ENCODE measurements at places on chromosomes 16 and 17.

- DNase-seq, result no peak
These were observed 56.8 kb downstream of the OTOA start for GRCh38 chr16:21720533-21720932.

GRCh38 chr16:65309354-65309753, 187.5 kb upstream of the CDH11 start:
- no peak for DNase-seq

- peak; percentile 70 for DNase-seq
These were observed 10.0 kb downstream of the PITPNC1 start for GRCh38 chr17:67386965-67387551.

DNA sequence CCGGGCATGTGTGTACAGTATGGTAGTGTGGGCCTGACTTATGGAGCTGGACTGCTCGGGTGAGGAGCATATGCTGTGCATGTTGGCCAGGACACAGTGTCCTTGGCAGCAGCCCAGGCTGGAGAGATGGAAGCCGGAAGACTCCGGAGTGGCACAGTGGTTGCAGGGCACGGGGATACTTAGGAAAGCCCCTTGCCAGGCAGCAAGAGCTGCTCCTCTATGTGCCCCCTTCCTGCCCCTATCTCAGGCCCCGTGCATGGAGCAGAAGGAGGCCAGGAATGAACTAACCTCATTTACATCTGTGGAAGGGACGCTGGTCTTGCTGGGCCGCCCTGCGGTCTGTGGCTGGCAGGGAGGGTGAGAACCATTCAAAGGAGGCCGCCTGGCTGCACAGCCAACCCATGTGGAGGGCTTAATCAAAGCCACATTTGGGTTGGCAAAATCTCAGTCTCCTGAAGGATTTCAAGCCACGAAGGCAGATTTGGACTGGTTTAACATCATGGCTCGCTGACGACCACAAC, 32.2 kb upstream of the RCVRN start:
- no peak for DNase-seq

DNA sequence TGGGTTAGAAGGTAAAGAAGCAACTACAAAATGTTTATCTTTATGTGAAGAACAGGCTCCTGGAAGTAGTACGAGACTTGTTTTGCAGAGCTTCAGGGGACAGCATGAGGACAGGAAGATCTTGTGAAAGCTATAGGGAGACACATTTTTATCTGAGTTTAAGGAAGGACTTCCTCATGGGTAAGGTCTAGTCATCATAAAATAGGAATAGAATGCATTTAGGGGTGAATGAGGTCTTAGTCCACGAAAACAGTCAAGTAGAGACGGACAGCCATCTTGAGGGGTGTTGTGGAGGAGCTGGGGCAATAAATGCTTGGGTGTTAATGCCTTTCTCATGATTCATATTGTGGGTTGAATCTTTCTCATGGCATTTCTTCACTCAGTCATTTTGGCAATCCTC, 24.3 kb downstream of the KCNJ16 start:
- no peak for DNase-seq
